Eye (tissue), 1 donor: ENCODE measurements at places on chromosomes 12 and 14.
A peak's percentile ranks its signal among the peaks of the same experiment; 100 is the strongest.

DNA sequence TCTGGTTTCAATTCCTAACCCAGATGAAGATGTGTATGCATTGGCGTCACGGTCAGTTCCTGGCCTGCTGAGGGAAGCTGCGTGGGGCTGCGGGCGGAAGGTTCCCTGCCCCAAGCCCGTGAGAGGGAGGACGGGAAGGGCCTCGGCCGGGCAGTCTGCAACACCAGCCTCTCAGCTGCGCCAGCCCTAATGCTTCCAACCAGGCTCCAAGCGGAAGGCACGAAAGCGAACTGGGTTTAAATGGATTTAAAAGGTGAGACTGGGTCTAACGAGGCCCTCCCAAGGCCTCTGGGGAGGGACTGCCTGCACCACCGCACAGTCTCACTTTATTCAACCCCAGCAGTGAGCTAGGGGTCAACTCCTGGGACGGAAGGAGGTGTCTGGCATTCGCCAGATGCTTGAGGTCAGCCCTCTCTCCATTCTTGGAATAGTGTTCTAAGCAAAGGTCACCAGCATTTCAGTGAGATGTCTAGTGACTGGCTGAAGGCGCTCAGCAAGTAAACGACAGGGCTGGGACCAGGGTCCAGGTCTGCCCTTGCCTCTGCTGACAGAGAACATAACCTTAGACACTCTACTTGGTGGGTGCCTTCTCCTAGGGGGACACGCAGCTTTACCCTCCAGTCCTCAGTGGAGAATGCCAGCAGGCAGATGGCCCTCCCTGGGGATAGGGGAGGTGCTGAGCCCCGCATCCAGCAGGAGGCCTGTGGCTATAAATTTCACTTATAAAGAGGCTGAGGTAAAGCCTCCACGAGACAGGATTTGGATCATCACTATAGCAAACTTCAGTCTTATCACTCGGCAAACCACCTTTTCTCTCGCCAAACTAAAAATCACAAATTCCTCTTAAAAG is 92.2 kb downstream of the PIWIL1 start:
- DNase-seq, result peak; percentile 17

DNA sequence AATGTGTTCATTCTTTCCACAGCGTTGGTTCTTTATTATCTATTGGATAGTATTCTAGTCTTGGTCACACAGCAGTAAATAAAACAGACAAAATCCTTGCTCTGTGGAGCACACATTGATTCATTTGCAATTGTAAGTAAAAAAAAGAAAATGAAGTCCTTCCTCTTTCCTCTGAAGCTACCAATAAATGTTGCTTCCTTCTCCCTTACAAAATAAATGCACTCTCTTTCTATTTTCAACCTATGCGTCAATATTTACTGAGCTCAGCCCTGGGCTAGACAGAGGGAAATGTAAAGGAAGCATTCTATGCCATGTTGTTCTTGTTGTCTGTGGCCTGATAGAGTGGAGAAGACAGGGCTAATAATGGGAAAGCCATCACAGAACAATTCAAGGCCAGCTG is 2.9 kb downstream of the ABHD12B start:
- peak; percentile 52 for DNase-seq

DNA sequence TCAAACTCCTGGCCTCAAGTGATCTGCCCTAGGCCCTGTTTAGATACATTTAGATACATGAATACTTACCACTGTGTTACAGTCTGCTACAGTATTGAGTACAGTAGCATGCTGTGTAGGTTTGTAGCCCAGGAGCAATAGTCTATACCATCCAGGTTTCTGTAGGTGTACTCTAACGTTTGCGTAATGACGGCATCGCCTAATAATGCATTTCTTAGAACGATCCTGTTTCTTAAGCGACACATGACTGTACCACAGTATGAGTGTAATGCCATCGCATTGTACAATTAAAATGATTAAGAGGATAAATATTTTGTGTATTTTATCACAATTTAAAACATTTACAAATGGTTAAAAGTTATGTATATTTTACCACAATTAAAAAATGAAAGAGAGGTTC is 18.9 kb downstream of the TMEM120B start:
- DNase-seq, result no peak

GRCh38 chr14:72775923-72776554 is 117.9 kb downstream of the DPF3 start:
- DNase-seq, result no peak
